Choroid plexus epithelial cell (primary cell): ENCODE measurements at places on chromosomes 3 and 15.

- peak; percentile 52 for DNase-seq
These were observed at the start of the genes ATXN7 and THOC7 for GRCh38 chr3:63863150-63864007. Gene ATXN7 (plus strand): TSS chr3:63863867. CDS start chr3:63912599, 48,732 bp downstream. Gene THOC7 (minus strand): TSS chr3:63863805. CDS start chr3:63863790, 15 bp downstream.

GRCh38 chr3:38116471-38117162 lies 20.3 kb downstream of the ACAA1 start:
- DNase-seq = no peak

- no peak for DNase-seq
These were observed 9.9 kb downstream of the RRP9 start for GRCh38 chr3:51931756-51932155.

DNA sequence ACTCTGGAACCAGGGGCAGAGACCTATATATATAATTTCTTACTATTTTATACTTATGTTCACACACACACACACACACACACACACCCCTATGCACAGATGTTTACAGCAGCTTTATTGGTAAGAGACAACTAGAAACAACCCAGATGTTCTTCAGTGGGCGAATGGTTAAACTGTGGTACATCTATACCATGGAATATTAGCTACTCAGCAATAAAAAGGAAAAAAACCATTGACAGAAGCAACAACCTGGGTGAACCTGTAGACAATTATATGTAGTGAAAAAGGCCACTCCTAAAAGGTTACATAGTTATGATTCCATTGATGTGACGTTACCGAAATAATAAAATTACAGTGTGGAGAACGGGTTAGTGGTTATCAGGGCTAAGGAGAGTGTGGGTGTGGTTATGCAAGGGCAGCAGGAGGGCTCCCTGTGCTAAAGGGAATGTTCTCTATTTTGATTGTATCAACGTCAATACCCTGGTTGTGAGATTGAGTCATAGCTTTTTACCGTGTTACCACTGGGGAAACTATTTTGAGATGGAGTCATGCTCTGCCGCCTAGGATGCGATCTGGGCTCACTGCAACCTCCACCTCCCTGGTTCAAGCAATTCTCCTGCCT lies 85.5 kb downstream of the FLNB start:
- peak; percentile 94 for DNase-seq

DNA sequence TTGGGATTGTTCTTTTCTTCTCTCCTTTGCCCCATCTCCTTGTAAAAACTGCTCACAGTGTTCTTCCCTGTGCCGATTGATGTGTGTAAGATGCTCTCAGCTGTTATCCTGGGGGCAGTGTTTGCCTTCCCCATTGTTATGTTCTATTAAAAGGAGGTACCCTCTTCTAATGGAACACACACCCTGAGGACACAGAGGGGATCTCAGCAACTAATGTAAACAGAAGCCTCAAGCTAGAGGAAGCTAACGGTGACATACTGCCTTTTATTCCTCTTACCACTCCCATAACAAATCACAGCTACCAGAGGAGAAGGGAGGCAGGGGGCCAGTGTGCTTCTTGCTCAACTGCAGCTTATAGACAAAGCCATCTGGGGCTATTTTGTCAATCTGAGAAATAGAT lies 2.2 kb downstream of the TAGLN3 start:
- no peak for DNase-seq

DNA sequence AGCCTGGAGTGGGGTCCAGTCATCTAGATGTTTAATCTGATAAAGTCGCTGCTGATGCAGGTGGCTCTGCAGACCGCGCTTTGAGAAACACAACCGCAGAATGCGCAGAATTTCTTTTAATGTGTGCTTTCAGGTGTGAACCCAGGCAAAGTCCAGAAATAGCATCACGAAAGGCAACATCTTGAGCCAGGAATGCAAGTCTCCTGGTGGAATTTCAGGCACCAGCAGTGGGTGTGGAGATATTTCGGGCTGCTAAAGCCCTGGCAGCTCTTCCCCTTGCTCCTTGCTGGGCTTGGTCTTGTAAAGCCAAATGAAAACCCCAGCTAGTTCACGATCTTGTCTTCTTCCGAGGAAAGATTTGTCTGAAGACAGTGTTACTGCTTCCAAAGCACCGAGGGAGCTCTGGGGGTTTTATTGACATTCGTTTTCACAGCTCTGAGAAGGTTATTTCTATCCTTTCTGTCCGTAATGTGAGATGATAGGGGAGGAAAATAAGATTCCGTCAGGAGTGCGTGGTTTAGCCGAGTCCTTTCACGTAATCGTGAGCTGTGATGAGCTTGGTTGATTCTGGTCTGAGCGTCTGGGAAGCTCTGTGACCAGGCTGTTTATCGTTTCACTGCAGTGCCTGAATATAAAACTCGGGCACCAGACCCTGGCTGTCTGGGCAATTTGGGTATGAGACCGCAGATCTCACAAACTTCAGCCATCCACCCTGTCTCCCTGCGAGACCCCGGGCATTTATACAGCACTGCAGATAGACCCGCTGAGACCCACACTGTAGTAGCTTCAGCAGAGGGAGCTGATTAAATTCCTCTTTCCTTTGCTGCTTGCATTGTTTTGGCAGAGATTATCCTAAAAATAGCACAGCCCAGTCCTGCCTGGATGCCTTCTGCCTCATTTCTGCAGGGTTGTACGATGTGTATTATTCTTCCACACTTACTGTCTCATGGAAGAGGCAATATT lies 67.0 kb upstream of the SLC25A26 start:
- DNase-seq = peak; percentile 43

DNA sequence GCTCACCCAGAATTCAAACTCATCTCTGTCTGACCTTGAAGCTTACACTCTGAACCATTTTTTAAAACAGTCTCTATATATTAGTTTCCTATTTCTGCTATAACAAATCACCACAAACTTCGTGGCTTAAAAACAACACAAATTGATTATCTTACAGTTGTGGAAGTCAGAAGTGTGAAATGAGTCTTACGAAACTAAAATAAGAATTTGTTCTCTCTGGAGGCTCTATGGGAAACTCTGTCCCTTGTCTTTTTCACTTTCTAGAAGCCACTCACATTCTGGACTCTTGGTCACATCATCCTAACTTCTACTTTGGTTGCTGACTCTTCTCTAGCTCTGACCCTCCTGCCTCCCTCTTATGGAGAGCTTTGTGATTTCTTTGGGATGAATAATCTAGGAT lies 429.3 kb upstream of the THBS1 start:
- DNase-seq = no peak

- DNase-seq = no peak
These were observed 32.2 kb downstream of the GOLGA6A start for GRCh38 chr15:74050127-74050526.

GRCh38 chr15:67138891-67139855 lies 73.8 kb downstream of the SMAD3 start:
- DNase-seq = peak; percentile 71

- no peak for DNase-seq
These were observed 5.0 kb upstream of the SNX22 start for GRCh38 chr15:64146520-64146884.
